ENCODE measurements at places on chromosomes 7 and 10.

- DNase-seq: no peak
These were observed 6.0 kb upstream of the CFAP46 start for GRCh38 chr10:132948351-132948750.

GRCh38 chr7:2272031-2272430 lies 30.0 kb downstream of the NUDT1 start:
- no peak for DNase-seq

DNA sequence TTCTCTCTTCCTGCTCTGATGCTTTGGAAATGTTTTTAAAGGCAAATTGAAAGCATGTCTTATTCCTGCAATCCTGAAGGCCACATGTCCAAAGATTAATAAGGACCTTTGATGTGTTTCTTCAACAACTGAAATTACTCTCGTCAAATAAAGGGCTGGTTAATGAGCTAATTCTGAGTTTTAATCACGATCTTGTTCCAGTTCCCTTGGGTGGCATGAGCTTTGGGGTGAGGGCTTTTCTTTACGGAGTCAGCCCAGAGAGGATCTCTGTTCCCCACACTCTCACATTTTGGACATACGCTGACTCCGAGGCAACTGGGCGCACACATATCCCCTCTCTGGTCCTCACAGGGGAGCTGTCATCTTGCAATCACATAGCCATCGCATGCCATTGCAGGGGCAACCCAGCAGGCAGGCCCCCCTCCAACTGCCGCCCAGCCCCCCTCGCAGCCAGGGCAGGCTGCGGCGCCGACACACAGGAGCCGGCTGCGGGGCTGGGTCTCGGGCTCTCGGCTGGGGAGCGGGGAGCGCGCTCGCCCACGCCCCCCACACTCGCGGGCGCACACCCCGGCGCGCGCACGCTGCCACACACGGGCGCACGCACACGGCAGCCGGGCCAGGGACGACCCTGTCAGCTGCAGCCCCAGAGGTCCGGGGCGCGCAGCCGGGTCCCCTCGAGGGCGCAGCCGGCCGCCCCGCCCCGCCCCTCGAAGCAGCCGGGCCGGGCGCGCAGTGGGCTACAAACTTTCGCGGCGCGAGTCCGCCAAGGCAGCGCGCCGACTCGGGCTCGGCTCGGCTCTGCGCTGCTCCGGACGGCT lies at the start of gene GDF10:
GDF10 (plus strand) TSS at position 587 of the 818 bp plus-strand sequence. CDS start 455 bp downstream, outside the sequence.
- no peak for DNase-seq

DNA sequence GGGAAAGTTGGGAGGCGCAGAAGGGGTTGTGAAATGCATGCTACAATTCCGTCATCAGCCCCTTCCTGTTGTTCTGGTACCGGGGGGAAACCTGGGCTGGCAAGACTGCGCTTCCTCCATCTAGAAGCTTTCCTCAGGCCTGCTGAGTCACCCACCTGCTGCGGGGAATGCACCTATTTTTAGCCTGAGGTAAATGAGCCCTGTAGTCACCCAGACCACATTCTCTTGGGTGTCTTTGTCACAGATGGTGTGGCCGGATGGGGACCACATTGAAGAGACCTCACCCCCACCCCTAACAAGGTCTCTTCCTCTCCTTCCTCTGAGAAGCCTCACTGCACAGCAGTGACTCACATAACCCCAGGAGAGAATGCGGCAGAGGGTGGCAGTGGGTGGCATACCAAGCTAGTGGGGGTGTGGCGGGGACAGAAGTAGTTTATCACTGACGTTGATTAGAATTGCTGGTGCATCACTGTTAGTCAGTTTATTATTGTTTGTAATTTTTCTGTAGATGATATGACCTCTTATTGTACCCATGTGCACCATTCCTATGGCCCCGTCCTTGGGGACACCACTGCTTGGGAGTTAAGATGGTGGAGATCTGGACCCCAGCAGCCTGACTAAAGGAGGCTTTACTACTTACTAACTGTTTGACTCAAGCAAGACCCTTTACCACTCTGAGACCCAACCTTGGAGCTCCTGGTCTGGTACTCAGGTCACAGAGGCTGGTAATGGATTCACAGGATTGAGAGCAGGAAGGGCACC lies 83.0 kb upstream of the DUSP5 start:
- DNase-seq: peak; percentile 93

- DNase-seq: no peak
These were observed 15.9 kb upstream of the KCNIP2 start for GRCh38 chr10:101859530-101859929.

DNA sequence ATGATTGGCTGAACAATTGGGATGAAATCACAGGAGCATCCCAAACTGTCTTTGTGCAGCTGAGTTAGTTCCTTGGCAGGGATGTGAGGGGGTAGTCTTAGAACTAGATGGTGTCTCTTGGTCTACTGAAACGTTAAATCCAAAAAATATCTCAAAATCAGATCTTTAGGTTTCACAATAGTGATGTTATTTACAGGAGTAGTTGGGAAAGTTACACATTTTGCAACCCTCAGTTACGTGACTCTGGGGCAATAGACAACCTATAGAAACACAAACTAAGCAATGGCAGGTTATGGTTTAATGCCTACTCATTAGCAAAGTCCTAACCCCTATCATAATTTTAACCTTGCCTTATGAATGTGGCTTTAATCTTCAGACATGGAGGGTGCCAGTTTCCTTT lies 24.0 kb downstream of the PKD1L1 start:
- DNase-seq: no peak

- DNase-seq: no peak
These were observed 25.7 kb upstream of the FAM107B start for GRCh38 chr10:14800397-14800796.

DNA sequence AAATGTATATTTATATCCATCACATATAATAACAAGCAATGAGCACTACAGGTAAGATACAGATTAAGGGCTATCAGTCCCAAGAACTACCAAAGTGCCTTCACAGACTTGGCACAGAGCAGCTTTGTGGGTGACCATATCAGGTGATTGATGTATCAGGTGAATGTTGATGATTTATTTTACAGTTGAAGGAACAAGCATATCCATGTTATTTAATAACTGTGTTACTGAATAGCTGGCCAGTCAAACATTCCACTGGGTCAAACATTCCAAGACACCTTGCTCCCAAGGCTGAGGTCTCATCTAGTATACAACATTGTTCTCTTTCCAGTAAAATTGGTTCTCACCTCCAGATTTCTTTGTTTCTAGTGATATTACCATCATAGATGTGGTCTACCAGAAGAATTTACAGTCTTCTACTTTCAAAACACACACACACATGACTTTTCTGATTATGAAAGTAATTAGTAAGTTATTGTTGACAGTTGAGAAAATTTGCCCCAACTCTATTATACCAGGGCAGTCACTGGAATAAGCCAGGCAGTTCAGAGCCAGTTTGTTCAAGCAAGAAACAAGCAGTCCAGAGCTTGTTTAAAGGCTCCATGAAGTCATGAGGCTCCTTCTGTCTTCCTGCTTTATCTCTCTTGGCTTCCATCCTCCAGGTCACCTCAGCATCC lies 68.2 kb downstream of the ELAPOR2 start:
- DNase-seq: no peak

DNA sequence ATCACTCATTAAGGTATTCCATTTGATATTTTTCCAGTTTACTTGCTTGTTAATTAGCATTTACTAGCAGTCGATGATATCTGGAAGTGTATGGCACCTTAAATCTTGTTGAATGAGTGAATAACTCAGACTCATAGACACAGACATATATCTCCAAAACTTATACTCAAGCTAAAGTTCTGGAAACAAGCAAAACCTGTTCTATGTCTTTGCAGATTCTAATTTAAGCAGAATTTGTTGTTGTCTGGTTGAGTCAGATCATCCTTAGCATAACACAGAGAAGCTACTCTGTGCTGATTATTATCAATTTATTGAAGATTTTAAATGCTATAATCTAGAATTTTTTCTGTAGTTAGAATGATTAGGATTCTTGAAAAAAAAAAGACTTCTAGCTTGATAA lies 296.2 kb downstream of the MDFIC start:
- DNase-seq: no peak

GRCh38 chr7:159238541-159238940 lies 93.9 kb upstream of the VIPR2 start:
- no peak for DNase-seq

DNA sequence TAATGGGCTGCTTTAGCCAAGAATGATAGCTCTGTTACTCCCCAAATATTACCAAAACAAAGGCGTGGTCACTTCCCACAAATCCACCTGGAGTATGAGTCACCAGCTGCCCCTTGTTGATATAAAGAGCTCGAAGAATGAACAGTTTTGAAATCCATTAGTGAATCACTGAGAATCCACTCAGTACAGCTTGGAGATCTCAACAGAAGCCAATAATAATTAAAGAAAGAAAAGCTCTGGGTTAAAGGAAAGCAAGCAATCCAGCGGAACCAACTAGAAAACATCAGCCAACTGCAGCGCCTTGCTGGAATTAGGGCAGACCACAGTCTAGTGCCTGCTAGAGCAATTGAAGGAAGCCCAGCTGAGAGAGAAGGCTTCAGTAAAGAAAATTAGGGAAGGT lies 576.0 kb upstream of the C7orf33 start:
- DNase-seq: no peak

GRCh38 chr7:143237366-143237765 lies 15.5 kb downstream of the TAS2R40 start:
- no peak for DNase-seq

GRCh38 chr7:23383225-23383624 lies 84.1 kb downstream of the MALSU1 start:
- no peak for DNase-seq

Measured in stimulated activated effector memory CD8-positive, alpha-beta T cell treated with anti-CD3 and anti-CD28 coated beads, Interleukin-12 subunit alpha, Interleukin-12 subunit beta, amount 100 ng/mL, for 72 hours (primary cell).